ENCODE measurements at places on chromosomes 11 and 22. TPM values are rescaled to one million over a fixed set of nuclear protein-coding genes. Genes with fewer than 3 reads are reported as not detected.

The MFRP gene
- total RNA-seq = not detected

The BEST1 gene
- 0.44 TPM for total RNA-seq

The KCNK4 gene
- 0.44 TPM for total RNA-seq

The DNAJB7 gene
- not detected for total RNA-seq

The CCDC179 gene
- total RNA-seq = not detected

The DLG2 gene
- 2.7 TPM for total RNA-seq

All from activated B cell treated with CpG ODN at 0.5 μM for 24 hours (primary cell).